Small intestine (tissue), 16 donors: ENCODE measurements at places on chromosomes 7 and 10.

GRCh38 chr10:120460776-120461175 is 3.7 kb downstream of the PLPP4 start:
- DNase-seq: no peak

DNA sequence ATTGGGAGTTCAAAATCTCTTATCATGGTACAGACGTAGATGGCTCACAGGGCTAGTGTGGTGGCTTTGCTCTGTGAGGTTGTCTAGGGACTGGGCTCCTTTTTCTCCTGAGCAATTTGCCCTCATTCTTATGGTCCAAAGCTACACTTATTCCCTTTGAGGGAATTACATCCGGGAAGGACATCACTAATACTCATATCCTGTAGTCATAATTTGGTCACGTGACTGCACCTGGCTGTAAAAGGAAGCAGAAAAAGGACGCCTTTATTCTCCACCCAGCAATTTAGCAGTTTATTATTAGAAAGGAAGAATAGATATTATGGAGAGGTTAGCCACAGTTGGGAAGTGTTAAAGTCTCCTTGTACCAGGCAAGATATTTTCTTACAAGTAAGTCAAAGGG is 28.1 kb downstream of the ARID5B start:
- peak; percentile 57 for DNase-seq

DNA sequence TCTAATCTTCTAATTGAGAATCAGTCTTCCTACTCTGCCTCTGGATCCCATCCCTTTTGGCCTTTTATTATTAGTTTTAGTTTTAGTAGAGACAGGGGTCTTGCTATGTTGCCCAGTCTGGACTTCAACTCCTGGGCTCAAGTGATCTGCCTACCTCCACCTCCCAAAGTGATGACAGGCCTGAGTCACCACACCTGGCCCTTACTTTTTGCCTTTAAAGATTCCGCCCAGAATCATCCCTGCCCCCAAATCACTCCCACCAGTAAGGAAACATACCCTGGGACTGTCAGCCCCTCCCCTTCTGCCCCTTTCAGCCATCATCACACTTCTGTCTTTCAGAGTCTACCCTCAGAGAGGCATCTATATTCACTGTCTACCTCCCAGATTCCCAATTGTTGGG is 18.7 kb downstream of the KPNA7 start:
- no peak for DNase-seq

DNA sequence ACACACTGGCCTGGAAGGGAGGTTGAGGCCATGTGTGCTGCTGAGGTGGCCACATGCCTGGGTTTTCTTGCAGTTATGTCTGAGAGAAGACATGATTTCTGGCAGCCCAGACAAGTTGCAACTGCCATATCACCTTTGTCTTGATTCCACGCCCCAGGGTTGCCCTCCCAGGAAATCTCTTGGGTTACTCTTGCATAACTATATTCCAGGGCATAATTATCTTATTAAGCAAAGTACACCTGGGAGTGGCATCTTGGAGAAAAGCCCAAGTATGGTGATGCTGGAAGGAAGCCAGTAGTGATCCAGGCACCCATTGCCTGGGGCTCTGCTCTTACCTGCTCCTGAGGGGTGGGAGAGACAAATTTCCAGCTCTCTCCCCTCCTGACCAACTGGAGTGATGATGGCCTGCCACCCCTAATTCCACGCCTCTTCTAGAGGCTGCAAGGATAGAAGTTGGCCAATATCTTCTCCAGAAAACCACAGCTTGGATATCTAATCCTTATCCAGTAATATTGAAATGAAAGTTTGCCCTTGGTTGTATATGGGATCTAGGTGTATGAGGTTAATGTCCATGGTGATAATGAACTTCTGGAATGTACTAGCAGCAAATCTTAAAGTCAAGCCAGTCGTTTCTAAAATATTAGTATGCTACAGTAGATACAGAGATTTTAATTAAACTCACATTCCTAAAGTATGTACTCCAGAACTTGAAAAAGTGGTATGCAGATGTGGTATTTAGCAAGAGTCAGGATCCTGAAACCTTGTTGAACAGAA is 5.0 kb downstream of the AKR1B10 start:
- DNase-seq: peak; percentile 85

DNA sequence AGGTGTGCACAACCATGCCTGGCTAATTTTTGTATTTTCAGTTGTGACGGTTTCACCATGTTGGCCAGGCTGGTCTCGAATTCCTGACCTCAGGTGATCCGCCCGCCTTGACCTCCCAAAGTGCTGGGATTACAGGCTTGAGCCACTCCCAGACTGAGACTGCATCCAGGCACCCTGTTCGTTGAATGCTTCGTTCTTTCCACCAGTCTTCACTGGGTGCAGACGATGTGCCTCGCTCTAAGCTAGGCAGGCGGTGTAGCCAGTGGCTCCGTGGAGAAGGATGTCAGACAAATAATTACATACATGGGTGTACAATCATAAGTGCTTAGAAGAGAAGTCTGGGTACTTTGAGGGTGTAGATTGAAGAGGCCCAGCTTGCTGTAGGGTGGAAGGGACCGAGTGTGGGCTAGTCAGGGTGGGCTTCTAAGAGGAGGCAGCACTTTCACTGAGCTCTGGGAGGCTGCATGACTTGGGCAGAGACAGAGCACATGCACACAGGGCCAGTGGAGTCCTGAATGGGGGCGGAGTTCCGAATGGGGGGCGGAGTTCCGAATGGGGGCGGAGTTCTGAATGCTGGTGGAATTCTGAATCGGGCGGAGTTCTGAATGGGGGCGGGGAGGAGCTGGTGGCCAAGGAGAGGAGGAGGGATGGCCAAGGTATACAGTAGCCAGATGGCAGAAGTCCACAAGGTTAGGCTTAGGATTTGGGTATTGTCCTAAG is 74.3 kb downstream of the COL26A1 start:
- DNase-seq: no peak

DNA sequence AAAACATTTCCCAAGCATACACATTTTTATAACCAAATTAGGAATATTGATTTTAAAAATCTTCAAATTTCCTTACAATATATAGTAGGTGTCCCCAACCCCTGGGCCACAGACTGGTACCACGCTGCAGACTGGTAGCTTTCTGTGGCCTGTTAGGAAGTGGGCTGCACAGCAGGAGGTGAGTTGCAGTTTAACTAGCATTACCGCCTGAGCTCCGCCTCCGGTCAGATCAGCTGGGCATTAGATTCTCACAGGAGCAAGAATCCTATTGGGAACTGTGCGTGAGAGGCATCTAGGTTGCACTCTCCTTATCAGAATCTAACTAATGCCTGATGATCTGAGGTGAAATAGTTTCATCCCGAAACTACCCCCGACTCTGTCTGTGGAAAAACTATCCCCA is 62.1 kb downstream of the ZWINT start:
- no peak for DNase-seq

DNA sequence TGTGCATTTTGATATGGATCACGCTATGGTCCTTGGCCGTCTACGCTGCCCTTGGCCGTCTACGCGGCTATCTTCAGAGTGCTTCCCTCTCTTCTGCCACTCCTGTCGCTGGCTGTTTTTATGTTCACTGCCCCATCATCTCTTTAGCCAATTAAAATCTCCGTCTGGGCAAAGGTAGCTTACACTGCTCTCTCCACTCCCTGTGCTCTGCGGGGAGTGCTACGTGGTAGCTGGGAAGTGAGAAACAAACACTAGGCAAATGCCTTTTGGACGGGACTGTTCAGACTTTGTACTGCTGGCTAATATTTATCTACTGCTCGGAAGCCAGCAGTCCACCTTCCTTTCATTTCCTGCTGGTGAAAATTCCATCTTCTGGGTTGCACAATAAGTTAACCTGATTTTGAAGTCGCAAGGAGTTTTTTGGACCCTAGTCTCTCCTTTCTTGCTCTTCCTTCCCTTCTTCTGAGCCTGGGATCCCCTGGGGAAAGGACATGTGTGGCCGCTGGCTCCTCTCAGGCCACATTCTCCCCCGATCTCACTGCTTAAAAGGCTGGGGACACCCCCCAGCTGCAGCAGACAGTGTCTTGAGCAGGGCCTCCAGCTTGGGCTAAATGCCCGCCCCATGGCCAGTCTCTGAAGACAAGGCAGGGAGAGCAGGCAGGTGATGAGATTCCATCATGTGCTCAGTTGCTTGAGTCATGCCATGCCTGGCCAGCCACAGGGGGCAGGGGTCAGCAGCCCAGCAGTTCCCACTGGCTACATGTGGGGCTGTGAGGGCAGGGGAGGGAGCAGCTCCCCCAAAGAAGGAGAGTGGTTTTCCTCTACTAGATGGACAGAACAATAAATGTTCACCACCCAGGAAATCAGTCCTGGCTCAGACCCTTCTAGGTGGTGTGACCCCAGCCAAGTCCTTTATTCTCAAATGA is 25.5 kb upstream of the RBM33 start:
- peak; percentile 99 for DNase-seq

DNA sequence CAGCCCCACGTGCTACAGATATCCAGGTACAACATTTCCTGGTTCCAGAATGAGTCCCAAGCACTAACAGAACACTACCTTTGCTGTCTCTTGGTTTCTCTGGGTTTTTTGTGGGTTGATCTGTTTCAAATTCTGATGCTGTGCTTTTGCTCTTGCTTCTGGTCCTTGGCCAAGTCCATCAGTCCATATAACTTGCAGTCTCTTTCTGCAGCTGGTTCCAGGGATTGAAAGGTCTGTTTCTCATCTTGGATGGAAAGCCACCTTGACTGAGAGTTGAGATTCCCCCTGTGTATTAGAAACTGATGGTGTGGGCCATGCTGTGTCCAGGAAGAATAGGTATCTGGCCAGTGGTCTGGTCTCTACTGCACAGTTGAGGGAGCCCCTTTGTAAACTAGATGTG is 171.1 kb downstream of the JCAD start:
- DNase-seq: no peak

DNA sequence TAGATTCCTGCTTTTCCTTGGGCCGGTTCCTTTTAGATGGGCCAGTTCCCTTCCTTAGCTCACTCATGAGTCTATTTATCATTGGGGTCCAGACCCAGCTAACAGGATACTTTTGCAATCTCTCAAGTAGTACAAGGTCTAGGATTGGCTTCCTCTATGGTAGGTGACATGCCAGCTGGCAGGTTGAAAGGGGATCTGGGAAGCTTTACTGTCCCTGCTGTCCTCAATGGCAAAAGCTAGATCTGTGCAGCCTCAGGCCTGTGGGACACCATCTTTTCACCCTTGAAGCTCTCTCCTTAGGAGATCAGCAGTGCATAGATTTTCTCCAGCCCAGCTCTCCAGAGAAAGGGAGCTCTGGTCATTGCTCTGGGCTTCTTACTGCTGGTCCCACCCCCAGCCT is 96.4 kb downstream of the CUL2 start:
- DNase-seq: no peak

DNA sequence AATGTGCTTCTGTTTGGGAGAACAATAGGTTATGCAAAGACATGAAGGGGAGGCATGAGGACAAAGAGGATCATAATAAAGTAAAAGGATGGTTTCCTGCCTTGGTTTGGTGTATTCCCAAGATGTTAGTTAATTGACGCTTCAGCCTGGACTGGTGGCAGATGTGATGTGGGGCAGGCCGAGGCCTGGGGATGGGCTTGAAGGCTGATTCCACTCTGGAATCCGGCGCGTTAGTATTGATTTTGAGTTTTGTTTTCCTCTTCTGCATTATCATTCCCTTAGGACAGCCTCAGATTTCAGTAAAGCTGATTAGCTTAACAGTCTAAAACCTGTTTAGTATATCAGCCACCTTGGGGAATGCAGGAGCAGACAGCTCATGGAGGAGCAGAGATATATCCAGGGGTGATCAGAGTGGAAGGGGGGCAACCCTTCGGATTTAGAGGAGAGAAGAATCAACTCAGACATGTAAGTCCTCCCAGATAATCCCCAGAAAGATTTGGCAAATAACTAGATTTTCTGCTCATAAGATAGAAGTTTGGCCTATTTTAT is 159.8 kb upstream of the MTPN start:
- no peak for DNase-seq

DNA sequence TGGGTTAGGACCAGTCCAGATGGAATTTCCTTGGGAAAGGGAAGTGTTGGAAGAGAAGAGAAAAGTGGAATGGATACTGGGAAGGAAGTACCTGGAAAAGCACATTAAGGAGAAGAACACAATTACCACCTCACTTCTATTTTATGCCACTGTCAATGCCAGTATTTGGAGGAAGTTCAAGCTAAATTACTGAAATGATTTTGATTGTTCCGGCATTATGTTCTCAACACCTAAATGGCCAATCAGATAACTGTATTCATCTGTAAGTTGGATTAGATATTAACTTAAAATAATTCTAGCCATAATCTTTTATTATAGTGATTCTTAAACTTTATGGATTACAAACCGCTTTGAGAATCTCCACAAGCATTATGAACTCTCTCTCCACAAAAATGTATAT is 7.3 kb downstream of the NPVF start:
- no peak for DNase-seq

DNA sequence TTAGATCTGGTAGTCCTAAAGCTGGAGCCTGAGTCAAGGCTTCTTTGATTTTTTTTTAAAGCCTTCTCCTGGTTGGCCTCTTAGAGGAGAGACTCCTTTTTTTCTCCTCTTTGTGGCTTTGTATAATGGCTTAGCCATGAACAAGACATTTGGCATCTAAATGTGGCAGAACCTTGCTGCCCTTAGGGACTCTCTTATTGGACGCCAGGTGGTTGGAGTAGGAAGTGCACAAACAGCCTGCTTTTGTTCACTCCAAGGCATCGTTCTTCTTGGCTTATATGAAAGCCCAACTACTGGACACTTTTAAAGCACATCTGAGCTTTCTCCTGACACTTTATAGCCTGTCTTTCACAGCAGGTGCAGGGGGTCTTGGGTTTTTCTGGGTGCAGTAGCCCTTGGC is 25.0 kb downstream of the ZPBP start:
- peak; percentile 54 for DNase-seq

DNA sequence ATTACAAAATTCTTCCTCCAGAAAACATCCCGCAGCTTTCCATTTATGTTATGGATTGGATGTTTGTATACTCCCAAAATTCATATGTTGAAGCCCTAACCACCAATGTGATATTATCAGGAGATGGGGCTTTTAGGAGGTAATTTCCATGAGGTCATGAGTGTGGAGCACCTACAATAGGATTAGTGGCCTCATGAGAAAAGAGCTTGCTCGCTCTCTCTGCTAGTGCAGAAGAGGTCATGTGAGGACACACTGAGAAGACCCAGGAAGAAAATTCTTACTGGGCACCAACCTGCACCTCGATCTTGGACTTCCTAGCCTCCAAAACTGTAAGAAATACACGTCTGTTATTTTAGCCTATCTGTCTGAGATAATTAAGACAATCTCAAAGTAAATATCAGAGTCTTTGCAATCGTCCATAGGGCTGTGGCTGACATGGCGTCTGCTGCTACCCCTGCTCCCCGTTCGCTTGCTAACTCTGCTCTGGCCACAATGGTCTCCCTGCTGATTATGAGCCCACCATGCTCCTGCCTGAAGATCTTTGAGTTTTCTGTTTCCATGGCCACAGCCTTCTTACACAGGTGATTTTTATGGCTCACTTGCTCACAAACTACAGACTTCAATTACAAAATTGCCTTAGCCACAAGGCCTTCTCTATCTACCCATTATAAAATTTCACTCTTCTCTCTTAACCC is 333.3 kb downstream of the CACNA2D1 start:
- no peak for DNase-seq

- peak; percentile 91 for DNase-seq
Measured at GRCh38 chr10:48439581-48440041, 133.1 kb downstream of the MAPK8 start.
